ENCODE measurements at places on chromosomes 1 and 21. TPM values are rescaled to one million over a fixed set of nuclear protein-coding genes. Genes with fewer than 3 reads are reported as not detected.

TESK2 gene
- 1.4 TPM for total RNA-seq

DNA sequence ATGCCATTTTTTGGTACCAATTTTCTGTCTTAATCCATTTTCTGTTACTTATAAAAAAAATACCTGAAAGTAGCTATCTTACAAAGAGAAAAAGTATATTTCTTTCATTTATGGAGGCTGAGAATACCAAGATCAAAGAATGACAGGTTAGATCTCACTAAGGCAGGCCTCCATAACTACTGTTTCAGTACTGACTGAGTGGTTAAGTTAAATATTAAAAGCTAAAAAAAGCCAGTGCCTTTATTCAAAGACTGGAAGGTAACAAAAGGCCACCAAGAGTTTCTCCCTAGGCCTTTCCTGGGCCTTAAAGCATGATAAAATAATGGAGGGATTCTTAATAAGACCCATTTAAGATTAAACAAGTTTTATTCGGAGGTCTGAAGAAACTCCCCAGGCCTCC lies 687.7 kb upstream of the ADGRL4 start:
- DNase-seq = no peak

DNA sequence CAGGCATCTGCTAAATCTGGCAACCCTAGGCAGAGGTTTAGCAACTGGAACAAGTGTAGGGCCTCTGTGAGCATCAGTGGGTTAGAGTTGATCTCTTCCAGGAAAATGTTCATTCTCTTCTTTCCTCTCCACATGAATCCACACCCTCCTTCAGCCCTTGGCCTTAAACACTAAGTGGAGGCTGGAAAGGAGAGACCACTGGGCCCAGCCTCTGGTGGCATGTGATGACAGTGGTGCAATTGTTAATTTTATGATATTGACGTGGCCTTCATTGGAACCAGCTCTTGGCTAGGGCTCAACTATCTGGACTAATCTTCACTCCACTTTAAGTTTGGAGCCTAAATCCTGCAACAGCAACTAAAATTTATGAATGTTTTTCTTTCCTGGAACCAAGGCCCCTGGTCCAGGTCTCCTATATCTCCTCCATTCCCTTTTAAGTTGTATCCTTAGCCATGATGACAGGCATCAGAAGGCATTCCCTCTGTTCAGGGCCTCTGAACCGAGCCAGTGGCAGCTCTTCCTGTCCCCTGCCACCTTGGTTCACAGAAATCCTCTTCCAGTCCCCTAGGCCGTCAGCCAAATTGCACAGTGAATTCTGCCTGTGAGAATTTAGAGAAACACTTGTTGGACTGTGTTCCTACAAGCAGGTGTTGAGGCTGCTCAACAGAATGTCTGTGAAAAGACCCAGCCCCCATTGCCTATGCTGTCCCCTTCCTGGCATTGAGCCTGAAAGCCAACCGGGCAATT lies 132.2 kb downstream of the PSMG1 start:
- no peak for DNase-seq

DNA sequence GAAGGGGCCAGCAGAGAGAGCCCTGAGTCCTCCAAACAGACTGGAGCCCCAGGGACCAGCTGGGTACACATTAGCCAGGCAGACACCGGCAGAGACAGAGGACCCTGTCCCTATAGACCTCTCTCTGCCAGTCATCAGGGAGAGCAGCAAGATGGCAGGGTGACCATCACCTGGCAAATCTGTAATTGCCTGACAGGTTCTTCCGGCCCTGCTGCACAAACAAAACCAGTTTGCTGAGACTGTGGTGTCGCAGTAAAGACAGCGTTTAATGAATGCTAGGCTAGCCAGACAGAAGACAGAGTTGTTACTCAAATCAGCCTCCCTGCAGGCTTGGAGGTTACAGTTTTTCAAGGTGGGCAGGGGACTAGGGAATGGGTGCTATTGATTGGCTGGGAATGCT lies 618.9 kb downstream of the NPHP4 start:
- DNase-seq = no peak

GRCh38 chr21:44400791-44401385 lies 47.5 kb downstream of the TRPM2 start:
- DNase-seq = no peak

DNA sequence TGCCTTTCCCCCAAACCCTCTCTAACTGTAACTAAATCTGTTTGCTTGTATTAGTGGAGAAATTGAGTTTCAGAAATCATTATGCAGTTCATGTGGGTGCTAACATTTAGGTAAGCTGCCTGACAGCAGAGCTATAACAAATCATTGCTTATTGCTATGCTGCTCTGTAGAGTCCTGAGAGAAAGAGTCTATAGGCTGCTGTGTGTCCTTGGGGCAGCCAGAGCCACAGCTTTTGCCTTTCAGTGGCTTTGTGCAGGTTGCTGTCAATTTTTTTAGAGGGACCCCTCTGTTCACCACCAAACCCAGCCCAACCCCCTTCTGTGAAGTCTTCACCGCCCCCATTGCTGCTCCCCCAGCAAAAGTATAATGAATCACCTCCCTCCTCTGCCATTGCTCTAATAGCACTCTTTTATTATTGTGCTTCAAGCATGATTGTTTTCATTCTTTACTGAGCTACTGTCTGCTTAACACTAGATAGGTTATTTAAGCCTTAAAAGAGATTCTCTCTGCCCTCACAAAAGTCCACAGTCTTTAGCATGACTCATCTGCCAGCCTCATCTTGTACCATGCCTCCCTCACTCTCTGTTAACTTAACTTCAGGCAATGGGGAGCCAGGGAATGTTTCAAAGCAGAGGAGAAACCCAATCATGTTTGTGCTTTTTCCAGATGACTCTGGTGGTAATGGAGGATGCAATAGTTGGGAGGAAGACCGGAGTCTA lies 38.6 kb downstream of the DIRAS3 start:
- DNase-seq = no peak

DNA sequence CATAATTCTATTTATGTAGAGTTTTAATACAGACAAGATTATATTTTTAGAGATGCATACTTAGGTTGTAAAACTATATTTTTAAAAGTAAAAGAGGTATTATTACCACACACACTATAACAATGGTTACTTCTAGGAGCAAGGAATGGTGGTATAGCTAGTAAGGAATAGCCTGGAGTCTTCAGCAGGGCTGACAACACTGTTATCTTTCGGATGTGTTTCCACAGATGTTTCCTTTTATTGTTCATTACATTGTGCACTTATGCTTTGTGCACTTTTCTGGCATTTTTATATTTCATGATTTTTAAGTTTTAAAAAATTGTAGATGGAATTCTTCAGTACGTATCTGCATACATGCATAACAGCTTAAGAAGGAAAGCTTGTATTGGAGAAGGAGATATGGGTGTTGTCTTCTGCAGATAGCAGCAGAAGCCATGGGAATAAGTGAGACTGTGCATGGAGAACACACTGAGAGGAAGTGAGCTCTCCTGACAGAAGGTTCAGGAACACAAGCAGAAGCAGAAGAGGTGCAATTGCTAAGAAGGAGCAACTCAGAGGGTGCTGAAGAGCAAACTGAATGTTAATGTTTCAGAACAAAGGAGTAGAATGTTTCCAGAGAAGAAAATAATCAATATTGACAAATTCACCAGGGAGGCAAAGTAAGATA lies 91.8 kb downstream of the UCHL5 start:
- no peak for DNase-seq

GRCh38 chr1:221162352-221162751 lies 283.1 kb downstream of the HLX start:
- DNase-seq = no peak

SH2D1B gene
- 0.19 TPM for total RNA-seq

GRCh38 chr1:62781841-62782543 lies 1.9 kb upstream of the ATG4C start:
- no peak for DNase-seq

DNA sequence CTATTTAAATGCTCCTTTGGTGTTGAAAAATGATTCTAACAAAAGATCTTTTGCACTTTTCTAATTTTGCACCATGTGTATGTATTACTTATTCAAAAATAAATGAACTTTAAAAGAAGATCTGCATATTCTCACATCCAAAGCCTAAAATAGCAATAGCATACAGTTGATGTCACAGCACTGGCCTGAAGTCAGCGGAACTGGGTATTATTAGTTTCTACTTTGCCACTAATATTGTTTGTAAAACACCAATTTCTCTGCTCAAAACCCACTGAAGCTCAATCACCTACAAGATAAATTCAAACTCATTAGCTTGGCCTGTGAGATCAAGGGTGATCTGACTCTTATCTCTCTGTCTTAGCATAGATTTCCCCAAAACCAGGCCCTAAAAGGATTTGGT lies 34.5 kb upstream of the BCAR3 start:
- no peak for DNase-seq

GRCh38 chr1:209232197-209232596 lies 351.3 kb upstream of the CAMK1G start:
- DNase-seq = no peak

SPOCD1 gene
- 23.9 TPM for total RNA-seq

DNA sequence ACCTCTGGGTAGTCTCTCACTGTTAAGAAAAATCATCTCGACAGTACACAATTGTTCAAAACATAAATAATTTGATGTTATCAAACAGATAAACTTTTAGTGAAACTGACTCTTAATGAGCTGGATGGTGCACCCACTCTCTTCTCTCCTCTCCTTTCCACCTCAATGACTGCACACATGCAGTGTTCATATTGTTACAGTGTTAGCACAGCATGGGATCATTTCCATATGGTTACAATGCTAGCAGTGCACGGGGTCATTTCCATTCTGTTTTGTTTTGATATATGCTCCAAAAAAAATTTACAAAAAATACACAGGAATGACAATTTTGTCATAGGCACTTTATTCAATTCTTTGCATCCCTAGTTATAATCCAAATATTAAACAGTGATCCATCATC lies 26.4 kb upstream of the RNF187 start:
- no peak for DNase-seq

GRCh38 chr1:175297291-175297690 lies 104.7 kb upstream of the KIAA0040 start:
- no peak for DNase-seq

GRCh38 chr1:72086394-72086793 lies 195.9 kb downstream of the NEGR1 start:
- no peak for DNase-seq

SLC45A1 gene
- total RNA-seq = 2.3 TPM

DNA sequence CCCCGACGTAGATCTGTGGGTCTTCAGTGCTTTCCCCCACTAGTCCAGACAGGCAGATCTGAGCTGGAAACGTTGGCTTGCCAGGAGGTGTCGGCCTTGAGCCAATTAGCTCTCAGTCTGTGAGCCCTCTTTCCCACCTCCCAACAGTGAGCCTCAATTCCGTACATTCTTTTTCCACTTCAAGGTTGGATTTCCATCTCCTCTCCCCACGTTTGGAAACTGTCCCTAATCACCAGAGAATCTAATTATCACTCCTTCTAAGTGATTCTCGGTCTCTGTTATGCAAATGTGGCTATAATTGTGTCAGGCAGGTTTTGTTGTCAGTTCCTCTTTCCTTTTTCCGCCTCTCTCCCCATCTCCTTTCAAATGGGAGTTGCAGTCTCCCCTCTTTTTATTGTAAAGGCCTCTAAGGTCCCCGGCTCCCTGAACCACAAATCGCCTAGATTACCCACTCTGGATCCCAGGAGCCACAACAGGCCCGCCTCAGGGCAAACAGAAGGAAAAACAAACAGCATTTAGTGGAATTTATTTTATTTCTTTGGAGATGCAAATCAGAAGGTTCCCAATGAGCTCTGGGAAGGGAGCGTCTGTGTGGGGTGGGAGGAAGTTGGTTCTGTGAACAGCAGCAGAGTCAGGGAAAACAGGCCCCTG lies 29.4 kb upstream of the LRRN2 start:
- no peak for DNase-seq

DNA sequence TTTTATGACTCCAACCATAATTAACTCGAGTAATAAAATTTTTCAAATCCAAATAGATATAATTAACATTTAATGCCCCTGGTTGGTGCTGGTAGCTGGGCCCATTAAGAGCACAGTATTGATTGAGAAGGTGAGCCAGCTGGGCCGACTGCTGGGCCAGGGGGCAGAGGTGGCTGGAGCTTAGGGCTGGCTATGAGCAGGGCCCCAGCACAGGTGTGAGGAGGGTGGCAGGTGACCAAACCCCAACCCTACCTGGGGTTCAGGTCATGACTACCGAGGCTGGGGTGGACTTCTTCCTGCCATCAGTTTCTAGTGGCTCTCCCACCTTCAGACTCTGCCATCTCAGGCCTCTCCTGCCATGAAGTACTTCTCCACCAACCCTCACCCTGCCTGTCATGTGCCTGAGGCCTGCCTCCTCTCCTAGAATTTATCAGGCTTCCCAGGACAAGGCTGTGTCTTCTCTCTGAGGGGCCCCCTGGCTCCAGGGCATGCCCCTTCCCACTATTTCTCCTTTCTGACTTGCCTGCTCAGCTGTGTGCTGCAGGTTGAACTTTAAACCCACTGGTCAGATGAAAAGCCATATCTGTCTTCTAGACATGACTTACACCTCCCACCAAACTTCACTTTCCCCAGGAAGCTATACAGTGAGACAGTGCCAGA lies 85.6 kb downstream of the TMEM53 start:
- no peak for DNase-seq

- DNase-seq = no peak
Observed at GRCh38 chr1:21531241-21531640, 22.0 kb downstream of the ALPL start.

DNA sequence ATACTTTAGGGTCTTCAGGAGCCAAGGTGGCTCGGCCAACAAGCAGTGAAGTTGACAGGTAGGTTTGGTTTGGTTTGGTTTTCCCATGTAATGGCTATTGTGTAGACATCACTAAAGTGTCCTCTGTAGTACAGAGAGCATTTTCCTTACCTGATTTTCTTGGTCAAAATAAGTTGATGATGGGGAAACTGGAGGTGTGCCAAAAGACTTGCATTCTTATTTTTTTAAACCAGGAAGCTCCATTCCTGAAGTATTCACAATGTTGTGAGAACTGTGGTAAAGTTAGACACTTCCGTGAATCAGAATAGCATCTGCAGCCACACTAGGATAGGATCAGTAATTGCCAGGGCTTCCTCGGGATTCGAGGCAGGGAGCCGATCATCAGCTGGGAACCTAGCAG lies 2.9 kb downstream of the ZBTB37 start:
- no peak for DNase-seq

GRCh38 chr1:109269981-109270622 lies 12.8 kb downstream of the PSRC1 start:
- no peak for DNase-seq

GRCh38 chr1:243316366-243316989 lies 60.6 kb downstream of the SDCCAG8 start:
- DNase-seq = no peak

SELL gene
- 5.5 TPM for total RNA-seq

- DNase-seq = no peak
Observed at GRCh38 chr1:116159177-116159576, 48.0 kb downstream of the MAB21L3 start.

- DNase-seq = no peak
Observed at GRCh38 chr1:95124342-95124741, 7.2 kb downstream of the TLCD4 start.

GRCh38 chr21:39188521-39189139 lies 5.4 kb upstream of the PSMG1 start:
- DNase-seq = no peak

Data from omental fat pad (tissue), 4 donors.